ENCODE measurements at places on chromosomes 6 and 20. TPM values are rescaled to one million over a fixed set of nuclear protein-coding genes. Genes with fewer than 3 reads are reported as not detected.

Gene HCK
- total RNA-seq = 0.14 TPM

Gene B3GALT4
- 0.66 TPM for total RNA-seq

Gene HLA-DMA
- total RNA-seq = 3.4 TPM

Gene PKHD1
- total RNA-seq = not detected

Gene BCAS1
- total RNA-seq = 0.42 TPM

Gene DDX43
- not detected for total RNA-seq

Gene RSPO4
- not detected for total RNA-seq

Gene MUC21
- not detected for total RNA-seq

Gene MAS1
- total RNA-seq = not detected

Gene ZBTB46
- 0.88 TPM for total RNA-seq

Gene RPS6KA2
- total RNA-seq = 0.20 TPM

Gene TBP
- total RNA-seq = 18.6 TPM

Gene TRIM40
- total RNA-seq = not detected

Gene TBXT
- not detected for total RNA-seq

Gene GLP1R
- not detected for total RNA-seq

Gene FGD2
- not detected for total RNA-seq

Gene SRMS
- 0.18 TPM for total RNA-seq

Gene LY6G6D
- total RNA-seq = not detected

Gene PPIL6
- total RNA-seq = 0.94 TPM

Gene RBBP8NL
- 0.31 TPM for total RNA-seq

Gene PI3
- total RNA-seq = 2.5 TPM

Gene HLA-G
- total RNA-seq = not detected

Gene VGLL2
- not detected for total RNA-seq

Gene SMOC2
- total RNA-seq = not detected

Gene ITPR3
- 25.9 TPM for total RNA-seq

Gene COL9A3
- 0.49 TPM for total RNA-seq

Gene ULBP2
- 3.3 TPM for total RNA-seq

All from A549 treated with ZK216348 at 1 μM for 4 hours (cell line).